ENCODE measurements at places on chromosomes 5 and 9.
A peak's percentile ranks its signal among the peaks of the same experiment; 100 is the strongest.

DNA sequence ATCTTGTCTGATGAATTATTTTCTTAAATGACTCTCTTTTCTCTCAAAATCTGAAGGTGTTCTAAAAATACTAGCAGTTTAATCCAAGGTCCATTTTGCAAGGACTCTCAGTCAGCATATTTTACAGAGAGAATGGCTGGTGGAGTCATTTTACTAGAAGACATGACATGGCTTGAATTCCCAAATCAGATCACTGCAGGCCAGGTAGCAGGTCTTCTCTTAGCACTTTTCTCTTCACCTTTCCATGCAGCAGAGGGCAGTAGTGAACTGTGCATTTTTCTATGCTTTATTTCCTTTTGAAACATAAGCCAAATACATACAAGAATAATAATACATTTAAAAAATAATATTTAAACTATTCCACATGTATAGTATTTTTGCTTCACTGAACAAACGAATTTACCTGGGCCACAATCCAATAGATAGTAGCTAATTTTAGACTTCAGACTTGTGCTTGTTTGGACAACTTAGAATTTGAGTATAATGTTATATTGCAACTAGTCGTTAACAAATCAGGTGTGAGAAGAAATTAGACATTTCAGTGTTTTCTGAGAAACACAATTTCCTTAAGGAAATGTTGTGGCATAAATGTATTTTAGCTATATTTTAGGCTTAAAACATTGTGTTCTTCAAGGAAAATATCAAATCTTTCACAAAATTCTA is 289.4 kb upstream of the DAB2 start:
- peak; percentile 66 for DNase-seq

GRCh38 chr5:82821846-82822633 is 255.2 kb downstream of the TMEM167A start:
- no peak for DNase-seq

DNA sequence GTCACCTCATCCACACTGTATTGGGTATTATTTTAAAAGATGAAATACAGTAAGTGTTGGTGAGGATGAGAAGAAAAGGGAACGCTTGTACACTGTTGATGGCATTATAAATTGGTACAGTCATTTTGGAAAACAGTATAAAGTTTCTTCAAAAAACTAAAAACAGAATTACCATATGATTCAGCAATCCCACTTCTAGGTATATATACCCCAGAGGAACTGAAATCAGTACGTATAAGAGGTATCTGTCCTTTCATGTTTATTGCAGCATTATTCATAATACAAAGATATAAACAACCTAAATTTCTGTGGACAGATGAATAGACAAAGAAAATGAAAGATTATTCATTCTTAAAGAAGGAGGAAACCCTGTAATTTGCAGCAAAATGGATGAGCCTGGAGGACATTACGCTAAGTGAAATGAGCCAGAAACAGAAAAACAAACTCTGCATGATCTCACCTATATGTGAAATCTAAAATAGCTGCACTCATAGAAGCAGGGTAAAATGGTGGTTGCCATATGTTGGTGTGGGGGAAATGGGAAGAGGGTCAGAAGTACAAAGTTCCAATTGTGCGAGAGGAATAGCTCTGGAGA is 191.6 kb downstream of the TRIM36 start:
- DNase-seq: no peak

DNA sequence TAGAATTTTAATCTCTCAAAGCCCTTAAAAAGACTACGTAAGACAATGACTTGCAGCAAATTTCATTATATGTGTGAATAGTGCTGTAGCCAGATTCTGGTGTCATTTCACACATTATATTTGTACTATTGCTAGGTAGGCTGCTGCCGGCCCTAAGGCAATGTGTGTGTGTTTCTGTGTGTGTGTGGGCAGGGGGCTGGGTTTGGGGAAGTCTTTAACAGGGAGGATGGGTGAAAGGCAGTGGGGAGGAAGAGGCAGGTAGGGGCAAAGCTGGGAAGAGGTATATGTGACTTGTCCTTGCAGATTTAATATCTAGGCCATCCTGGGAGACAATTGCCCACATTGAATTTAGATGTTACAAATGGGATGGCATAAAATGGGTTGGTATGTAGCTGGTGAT is 130.8 kb downstream of the MACIR start:
- no peak for DNase-seq

DNA sequence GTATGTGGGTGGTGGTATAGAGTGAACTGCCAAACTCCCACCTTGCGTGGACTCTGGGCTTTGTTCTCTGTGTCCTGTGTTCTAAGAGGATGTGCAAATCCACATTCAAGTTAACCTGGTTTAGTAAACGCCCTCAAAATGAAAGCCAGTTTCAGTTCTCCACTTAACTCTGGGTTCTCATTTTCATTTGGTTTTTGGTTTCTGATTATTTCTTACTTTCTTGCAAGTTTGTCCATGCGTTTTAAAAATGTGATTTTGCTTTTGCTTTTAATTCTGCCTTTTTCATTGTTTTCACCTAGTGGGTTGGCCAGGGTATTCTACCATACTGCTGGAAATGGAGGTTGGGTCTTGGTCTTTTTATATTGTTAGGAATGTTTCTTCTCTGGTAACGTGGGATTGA is 38.2 kb downstream of the GALNT10 start:
- no peak for DNase-seq

DNA sequence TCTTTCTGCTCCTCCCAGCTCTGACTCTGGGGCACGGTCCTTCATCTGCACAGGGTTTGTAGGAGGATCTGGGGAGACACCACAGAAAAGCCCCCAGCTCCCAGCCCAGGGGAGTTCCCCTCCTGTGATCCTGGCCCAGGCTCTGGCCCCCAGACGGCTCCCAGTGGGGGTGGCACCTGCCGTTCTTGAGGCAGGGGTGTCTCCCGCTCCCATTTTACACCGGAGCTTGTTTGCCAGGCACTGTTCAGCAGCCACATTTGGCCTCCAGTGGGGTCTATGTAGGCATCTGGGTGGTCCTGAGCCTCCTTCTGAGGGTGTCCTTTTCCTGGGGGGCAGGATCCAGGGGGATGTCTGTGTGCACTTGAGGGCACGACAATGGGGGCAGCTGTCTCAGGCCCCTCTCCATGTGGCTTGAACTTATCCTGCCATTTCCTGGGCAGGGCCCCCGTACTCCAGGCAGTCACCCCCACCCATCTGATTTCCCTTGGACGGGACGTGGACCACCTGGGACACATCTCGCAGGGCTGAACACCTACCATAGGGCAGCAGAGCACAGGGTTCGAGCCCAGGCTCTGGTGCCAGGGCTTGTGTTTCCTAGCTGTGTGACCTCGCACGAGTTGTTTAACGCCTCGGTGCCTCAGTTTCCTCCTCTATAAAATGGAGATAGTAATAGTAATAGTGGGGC is 275.0 kb upstream of the MVB12B start:
- DNase-seq: no peak

DNA sequence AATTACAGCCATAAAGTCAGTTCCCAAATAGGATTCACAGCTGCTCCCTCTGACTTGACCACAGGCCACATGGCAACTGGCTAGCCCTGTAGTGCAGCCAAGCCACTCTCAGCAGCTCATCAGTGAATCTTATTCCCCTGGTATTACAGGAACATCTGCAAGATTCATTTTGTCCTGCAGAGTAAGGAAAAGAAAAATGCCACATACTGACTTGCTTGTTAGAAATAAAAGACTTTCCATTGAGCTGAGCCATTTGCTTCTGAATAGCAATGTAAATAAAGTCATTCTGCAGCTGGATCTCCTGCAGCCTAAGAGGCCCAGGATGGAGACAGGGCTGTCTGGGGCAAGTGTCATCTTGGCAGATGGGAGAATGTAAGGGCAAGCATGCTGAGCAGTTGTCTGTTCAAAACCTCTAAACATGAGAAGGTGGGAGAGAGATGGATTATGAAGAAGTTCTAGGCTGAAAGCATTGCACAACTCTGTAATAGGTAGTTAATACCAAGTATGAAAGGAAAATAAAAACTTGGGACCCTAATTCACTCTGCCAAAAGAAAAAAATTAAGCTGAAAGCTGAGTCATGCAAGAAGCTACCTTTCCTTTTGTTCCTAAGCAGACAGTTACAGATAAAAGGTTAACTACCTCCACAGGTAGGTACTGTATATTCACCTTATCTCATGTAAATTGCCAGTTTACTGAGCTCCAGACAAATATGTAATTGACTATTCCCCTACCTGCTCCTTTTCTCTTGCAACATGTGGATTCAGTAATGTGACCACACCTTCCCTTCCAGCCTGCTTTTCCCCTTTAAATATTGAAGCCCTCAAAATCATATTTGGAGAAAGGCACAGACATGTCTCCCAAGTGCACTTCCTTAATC is 244.4 kb upstream of the RAI14 start:
- no peak for DNase-seq

GRCh38 chr9:90078988-90079421 is 474.2 kb downstream of the GADD45G start:
- no peak for DNase-seq

- DNase-seq: no peak
Measured at GRCh38 chr9:91655658-91656057, 232.0 kb upstream of the NFIL3 start.

DNA sequence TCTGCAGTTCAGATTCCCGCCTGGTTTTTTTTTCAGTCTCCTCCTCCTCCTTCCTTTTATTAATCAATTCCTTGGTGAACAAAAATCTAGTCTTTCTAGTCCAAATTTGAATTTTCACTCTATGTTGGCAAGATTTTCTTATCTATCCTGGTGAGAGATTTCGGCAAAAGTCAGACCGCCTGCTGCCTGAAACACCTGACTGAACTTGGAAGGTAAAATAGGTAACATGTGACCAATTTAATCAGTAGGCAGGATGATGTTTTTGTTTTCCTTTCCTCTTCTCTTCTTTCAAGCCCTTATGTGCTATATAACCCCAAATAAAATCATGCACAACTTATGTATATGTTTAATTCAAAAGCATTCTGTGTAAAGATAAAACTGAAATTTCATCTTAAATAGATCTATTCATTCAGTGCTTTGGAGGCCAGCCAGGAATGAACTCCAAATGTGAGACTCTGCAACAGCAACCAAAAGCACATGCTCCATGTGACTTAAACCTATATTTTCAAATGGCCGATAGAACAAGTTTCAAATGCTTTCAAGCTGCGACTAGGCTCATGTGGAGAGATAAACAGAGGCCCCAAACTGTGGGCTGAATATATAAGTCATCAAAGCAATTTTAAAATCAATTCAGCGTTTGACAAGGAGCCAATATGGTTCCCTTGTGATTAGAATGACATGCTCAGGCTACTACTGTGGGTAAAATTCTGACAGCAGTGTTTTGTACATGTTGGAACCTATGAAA is 100.4 kb upstream of the SEMA6A start:
- DNase-seq: no peak

DNA sequence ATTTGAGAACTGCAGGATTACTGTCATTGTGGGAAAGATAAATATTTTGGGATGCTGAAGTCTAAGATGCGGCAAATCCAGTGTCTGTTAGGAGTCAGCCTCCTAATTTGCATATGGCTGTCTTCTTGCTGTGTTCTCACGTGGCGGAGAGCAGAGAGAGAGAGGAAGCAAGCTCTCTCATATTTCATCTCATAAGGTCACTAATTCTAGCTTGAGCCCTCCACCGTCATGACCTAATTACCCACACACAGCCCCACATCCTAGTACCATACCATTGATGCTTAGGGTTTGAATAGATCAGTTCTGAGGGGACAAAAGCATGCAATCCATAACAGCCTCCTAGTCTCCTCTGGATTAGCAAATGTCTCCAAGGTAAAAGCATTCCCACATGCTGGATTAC is 124.5 kb downstream of the CDH12 start:
- no peak for DNase-seq

DNA sequence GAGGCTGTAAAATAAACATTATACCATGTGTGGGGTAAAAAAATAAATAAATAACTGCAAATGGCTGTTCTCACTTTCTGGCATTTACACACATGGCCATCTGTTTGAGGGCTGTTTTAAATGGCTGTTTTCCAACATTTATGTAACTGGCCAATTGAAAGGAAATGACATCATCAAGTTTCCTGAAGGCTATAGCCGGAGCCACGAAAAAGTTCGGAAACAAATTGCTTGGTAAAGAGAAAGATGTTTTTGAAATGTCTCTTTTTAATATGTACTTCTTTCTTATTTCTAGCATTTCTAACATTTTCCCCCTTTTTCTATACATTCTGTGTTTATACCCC is 95.4 kb upstream of the DAB2 start:
- no peak for DNase-seq

GRCh38 chr5:74693191-74693590 is 8.2 kb downstream of the HEXB start:
- DNase-seq: no peak

DNA sequence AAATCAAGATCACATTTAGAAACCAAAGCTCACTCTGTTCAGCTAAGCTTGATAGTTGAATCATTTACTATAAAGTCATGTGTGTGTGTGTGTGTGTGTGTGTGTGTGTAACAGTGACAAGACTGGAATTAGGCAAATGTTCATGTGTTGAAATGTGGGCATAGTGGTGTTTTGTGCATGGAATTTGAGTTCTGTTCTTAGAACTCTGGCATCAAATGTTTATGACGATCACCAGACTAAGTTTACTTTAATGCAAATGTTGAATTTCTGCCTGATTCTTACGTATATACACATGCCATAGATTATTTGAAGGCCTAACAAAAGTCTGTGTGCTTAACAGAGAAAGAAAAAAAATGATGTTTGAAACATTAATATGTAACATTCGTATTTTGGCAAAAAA is 72.8 kb upstream of the COL5A1 start:
- DNase-seq: no peak
